ENCODE measurements at places on chromosomes 11 and 22.

DNA sequence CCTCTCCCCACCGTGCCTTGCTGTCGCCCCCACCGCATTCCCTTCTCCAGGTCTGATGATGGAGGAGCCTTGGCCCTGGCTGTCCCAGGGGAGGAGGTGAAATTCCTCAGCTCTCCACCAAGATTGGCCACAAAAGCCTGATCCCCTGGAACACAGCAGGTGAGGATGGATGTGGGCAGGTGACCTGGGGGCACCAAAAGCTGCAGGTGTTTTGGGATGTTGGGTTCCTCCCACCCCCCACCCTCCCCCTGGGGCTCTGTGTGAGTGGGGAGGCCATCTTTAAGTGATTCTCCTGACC lies 639 bp downstream of the TRIOBP start:
- no peak for DNase-seq

DNA sequence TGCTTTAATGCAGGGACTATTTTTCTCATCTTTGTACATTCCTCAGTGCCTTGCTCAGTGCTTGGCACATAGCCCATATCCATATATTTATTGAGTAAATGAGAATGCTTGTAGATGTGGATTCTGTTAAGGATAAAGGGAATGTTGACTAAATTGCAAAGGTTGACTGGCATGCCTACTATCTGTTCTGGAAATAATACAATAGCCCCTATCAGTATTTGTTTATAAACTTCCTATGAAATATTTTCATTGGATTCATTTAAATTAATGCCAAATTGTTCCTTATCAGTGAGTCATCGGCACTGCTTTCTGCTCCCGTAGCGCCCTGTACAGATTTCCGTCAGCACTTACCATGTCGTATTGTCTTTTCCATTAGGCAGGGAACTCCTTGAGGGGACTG lies 8.0 kb downstream of the RNF121 start:
- DNase-seq, result no peak

GRCh38 chr11:65627202-65627601 lies 10.7 kb upstream of the SIPA1 start:
- no peak for DNase-seq

GRCh38 chr11:110044226-110044968 lies 48.8 kb upstream of the ZC3H12C start:
- DNase-seq, result no peak

GRCh38 chr11:16382638-16383380 lies 26.5 kb upstream of the SOX6 start:
- peak; percentile 39 for DNase-seq

DNA sequence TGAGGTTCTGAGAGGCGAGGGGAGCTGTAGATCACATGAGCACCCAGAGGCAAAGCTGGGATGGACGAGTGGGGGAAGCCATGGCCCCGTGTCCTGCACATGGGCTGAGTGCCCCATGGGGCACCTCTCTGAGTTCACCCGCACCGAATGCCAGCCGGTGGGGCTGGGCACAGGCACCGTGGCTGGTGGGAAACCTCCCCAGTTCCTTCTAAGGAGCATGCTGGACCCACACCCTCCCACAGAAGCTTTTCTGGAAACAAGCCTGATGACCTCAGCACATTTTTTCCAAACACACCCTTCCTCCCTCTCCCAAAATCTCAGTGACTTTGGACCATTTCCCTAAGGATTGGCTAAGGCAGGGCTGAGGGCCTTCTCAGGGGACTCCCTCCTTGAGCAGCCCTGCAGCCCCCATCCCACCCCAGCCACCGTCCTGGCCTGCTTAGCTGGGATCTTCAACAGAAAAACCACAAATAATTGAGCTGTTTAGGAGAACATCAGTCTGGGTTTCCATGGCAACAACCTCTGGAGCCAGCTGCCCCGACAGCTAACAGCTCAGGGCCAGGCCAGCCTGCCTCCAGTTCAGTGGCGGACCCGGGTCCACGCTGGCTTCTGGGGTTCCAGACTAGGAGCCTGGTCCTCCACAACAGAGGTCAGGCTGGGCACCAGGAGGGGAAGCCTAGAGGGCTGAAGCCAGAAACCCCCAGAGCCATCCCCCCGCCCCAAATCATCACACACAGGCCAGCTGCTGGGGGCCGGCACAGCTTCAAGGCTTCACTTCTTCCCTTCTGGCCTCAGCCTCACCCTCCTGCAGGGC lies 18.1 kb upstream of the LINC01488 start:
- DNase-seq, result no peak

DNA sequence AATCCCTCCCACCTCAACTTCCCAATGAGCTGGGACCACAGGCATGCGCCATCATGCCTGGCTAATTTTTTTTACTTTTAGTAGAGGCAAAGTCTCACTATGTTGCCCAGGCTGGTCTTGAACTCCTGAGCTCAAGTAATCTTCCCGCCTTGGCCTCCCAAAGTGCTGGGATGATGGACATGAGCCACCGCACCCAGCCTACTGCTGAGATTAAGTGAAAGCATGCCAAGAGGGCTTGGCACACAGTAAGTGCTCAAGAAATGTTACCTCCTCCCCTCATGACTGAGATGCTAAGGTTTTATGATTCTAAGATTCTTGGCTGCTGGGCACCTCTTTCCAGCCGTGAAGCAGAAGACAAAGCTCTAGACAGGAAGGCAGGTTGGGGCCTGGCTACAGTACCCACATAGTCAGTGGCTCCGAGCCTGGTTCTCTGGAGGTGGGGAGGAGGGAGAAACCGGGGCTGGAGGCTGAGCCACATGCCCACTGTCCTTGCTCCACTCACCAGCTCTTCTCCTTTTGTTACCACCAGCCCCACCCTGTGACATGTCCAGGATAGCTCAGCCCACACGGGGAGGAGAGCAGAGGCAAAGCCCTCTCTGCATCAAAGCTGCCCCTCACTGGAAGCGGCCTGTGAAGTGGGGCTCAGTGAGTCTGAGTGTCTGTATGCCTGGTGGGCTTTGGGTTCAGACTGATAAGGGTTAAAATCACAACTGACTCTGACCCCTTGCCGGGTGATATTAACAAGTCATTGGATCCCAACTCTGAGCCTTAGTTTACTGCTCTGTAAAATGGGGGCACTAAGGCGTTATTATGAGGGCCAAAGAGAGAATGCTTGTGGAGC lies 12.9 kb downstream of the ARHGEF17 start:
- DNase-seq, result no peak

GRCh38 chr11:74311352-74311926 lies at the start of gene P4HA3:
TSS of gene P4HA3 (minus strand) at chr11:74311640. CDS start at chr11:74311611, 29 bp downstream.
- peak; percentile 78 for DNase-seq

DNA sequence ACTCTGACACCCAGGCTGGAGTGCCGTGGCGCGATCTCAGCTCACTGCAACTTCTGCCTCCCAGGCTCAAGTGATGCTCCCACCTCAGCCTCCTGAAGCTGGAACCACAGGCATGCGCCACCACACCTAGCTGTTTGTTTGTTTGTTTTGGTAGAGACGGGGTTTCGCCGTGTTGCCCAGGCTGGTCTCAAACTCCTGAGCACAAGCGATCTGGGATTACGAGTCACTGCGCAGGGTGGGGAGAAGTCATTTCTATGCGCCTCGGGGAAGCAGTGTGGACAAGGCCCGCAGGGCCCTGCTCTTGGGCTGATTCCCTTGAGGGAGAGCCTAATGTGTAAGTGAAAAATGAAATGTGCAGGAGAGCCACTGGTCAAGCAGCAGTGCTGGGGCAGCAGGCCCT lies 19.6 kb upstream of the SEPTIN5 start:
- no peak for DNase-seq

- no peak for DNase-seq
Observed at GRCh38 chr11:80873310-80873999, 1432.6 kb upstream of the TENM4 start.

DNA sequence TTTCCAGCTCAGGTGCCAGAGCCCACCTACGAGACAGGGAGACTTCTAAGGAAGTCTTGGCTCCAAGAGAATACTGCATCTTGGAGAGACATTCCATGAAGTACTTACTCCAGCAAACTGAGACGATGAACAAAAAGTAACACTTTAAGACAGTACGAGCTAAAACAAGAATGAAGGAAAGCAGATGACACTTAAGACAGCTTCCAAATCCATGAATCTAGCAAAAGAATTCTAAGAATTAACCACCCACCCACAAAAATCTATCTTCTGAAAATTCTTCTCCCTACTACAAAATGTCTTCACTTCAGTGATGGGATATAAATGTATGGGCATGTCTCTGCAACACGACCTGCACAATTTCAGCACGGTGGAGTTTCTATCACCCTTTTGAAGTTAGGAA lies 132.9 kb downstream of the C11orf58 start:
- DNase-seq, result no peak

DNA sequence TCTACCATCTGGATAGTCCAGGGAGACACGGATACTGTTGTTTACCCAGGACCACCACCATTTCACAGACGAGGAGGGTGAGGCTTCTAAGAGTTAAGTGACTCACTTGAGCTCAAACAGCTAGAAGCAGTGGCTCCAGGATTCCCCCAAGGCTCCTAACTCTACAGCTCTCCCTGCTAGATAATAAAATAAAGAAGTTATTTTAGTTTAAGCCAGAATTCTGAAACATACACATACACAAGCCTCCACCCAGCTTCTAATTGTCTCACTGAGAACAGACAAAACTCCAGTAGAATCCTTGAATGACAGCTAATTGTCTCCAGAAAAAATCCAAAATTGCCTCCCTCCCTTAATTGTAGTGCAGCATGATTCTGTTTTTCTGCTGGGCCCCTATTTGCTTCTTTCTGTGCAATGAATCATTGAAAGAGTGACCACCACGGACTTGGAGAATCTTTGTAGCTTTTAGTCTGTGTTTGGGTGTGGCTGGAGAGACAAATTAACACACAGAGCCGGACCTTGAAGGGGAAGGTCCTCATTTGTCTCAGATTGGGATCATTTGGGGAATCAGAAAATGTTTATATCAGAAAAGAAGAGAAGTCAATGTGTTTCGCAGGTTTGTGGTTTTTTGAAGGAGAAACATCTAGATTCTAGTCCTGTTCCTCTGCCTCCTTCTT lies 64.9 kb downstream of the COMMD9 start:
- no peak for DNase-seq

GRCh38 chr22:30953206-30953605 lies 15.4 kb downstream of the MORC2 start:
- no peak for DNase-seq
